ENCODE measurements at places on chromosomes 5 and 9.

GRCh38 chr9:133186736-133187135 is 22.3 kb downstream of the OBP2B start:
- no peak for DNase-seq

DNA sequence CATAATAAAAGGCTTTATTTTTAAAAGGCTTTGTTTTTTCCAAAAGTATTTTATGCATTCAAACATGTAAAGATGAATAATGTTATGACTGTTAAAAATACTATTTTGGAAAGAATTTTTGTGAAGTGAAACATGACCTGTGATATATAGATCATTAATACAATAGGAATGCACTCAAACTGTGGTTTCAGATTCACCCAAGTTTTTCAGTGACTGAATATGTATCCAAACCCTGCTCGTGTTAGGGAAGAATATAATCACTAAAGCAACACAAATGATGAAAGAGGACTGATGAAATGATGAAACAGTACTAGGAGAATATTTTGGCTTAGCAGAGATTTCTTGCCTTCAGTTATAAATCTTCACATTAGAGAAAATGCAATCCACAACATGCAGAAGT is 278.0 kb downstream of the ADAMTS6 start:
- DNase-seq: no peak

DNA sequence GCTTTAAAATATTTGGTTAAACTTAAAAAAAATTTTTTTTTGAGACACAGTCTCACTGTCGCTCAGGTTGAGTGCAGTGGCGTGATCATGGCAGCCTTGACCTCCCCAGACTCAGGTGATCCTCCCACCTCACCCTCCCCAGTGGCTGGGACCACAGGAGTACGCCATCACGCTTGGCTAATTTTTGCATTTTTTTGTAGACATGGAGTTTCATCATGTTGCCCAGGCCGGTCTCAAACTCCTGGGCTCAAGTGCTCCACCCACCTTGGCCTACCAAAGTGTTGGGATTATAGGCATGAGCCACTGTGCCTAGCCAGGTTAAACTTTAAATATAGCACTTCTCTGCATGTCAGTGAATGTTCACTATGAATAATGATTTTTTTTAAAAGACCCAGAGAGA is 224.5 kb upstream of the RFX3 start:
- no peak for DNase-seq

- DNase-seq: peak; percentile 48
Observed at GRCh38 chr9:136845465-136846260, 3.4 kb downstream of the AJM1 start.

DNA sequence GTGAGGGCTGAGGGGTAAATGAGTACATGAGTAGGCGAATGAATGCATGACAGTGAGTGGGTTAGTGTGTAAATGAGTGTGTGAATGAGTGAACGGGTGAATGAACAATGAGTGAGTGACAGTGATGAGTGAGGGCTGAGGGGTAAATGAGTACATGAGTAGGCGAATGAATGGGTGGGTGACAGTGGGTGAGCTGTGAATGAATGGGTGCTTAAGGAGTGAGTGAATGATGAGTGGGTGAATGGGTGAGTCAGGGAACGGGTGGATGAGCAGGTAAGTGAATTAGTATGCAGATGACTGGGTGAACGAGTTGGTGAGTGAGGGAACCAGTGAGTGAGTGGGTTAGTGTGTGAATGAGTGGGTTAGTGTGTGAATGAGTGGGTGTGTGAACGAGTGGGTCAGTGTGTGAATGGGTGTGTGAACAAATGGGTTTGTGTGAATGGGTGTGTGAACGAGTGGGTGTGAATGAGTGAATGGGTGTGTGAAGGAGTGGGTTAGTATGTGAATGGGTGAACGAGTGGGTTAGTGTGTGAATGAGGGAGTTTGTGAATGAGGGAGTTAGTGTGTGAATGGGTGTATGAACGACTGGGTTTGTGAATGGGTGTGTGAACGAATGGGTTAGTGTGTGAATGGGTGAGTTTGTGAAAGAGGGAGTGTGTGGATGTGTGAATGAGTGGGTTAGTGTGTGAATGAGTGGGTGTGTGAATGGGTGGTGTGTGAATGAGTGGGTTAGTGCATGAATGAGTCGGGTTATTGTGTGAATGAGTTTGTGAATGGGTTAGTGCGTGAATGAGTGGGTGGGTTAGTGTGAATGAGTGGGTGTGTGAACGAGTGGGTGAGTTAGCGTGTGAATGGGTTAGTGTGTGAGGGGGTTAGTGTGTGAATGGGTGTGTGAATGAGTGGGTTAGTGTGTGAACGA is 32.9 kb downstream of the NKD2 start:
- no peak for DNase-seq

GRCh38 chr5:148796936-148797335 is 29.5 kb upstream of the ADRB2 start:
- no peak for DNase-seq

DNA sequence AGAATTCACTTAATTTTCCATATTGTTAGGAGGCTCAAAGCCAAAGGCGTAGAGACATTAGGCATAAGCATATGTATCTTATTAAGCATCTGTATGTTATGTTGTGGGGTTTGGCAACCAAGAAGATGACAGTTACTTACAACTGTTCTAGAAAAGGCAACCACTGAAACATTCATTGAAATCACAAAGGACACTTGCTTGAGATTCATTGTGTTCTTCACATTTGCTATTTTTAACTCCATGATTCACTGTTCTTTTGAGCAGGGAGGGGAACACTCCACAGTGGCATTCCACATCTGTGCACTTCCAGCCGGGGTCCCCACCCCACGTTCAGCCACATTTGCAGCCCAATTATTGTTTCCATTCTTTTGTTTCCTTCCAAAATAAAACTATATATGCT is 107.1 kb downstream of the PALM2AKAP2 start:
- DNase-seq: no peak

- no peak for DNase-seq
Observed at GRCh38 chr5:181186986-181187499, 18.0 kb downstream of the TRIM7 start.

Data from retina (tissue), 1 donor.